Lung microvascular endothelial cell (primary cell): ENCODE measurements at places on chromosomes 6 and 20.

DNA sequence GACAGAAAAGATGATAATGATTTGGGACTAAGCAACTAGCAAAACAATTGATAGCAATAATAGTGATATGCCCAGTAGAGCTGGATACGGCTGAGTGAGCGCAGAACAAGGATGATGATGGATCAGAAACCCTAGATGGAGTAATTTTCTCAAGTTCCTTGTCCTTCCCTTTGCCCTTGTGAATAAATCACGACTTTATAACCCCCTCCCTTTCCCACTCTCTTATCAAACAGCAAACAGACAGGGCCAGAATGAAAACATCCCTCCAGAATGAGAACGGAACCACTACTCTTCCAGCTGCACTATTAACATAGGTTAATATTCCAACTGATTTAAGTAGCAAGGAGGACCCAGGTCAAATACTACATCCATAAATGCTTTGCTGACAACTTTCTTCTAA, 1.3 kb upstream of the MTFR2 start:
- no peak for DNase-seq

GRCh38 chr6:137761072-137761471, 106.0 kb upstream of the TNFAIP3 start:
- DNase-seq = no peak

GRCh38 chr20:36275011-36275410, 31.1 kb upstream of the DLGAP4 start:
- DNase-seq = no peak

GRCh38 chr6:111775145-111775922, 97.9 kb downstream of the FYN start:
- no peak for DNase-seq

- no peak for DNase-seq
These were observed 65.0 kb downstream of the FAM120B start for GRCh38 chr6:170371588-170371987.

DNA sequence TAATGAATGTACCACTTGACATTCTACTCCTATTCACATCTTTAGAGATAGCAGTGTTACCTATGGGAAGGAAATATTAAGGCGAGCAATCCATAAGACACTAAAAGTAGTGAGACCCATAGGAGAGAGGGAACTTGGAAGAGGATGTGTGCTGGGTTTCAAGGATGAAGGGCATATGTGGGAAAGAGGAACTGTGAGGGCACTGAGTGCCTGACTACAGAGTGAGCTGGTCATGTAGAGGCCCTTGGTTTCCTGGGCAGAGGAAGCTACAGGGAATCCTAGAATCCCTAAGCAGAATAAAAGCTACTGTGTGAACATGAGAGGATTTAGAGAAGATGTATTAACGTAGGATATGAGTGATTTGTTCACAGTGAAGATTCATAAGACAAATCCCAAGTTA, 262.8 kb downstream of the FARS2 start:
- no peak for DNase-seq

DNA sequence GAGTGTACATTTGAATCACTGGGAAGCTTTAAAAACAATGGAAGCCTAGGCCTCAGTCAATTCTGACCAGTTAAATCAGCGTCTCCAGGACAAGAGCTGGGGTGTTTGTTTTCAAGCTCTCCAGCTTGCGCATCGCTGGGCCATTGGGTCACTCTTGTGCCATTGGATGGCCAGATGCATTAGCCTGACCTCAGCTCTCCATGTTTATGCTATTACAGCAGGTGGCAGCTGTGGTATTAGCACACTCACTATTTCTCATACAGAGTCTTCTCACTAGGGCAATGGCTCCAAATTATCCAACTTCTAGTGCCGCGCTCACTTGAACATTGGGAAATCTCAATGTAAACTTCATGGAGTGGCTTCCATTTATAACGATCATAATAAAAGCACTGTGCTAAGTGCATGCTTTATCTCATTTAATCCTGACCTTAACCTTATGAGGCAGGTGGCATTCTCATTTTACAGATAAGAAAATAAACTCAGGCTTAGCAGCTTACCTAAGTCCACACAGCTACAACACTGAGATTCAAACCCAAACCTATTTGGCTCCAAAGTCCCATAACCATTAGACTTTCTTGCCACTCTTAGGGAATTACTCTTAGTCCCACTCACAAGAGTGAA, 108.8 kb downstream of the PPP1R14C start:
- no peak for DNase-seq

- no peak for DNase-seq
These were observed 151.5 kb upstream of the ATXN1 start for GRCh38 chr6:16912756-16913155.

DNA sequence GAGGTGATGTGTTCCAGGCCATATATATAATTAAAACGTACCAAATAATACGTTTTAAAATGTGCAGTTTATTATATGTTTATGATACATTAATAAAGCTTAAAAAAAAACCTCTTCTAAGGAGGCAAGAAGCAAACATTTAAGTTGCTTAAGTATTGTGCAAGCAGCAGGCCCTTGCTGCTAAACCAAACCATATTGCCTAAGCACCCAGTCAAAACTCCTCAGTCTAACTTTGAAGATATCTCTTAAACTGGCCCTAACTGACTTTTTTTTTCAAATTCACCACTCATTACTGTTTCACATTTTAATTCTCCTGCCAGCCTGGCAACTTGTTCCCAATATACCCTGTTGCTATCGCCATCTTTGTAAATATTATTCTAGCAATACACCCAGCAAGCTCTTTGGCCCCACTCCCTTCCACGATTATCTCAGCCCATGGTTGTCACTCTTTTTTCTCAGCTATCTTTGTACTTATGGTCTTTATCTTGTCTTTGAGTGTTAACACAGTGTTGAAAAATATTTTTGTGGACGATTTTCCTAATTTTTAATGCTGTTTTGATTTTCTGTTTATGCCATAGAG, 60.9 kb downstream of the C6orf58 start:
- no peak for DNase-seq

DNA sequence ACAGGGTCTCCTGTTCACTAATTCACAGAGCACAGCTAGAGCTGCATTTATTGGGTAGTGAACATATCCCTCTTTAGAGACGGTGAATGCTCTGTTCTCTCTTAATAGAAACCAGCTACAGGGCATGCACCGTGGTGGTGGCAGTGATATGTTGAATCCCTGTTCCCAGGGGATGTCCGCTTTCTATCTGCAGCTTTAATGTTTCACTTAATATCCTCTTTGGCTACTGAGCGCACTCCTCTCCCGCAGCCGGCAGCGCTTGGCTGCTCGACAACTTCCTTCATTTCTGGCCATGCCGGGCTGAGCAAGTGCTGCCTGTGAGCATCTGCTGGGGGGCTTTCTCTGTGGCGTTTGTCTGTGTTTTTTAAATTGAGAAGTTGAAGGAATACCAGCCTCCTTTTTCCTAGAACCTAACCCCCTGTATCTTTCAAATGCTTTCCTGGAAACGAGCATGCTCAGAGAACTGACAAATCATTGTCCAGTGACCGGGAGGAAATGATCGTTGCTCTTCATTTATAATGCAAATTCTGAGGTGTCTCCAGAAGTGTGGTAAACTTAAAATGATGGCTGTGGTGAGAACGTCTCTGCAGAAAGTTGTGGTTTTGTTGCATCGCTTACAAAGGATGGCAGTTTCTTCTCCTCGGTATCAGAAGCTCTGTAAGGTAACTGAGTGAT, 297.9 kb downstream of the UTRN start:
- peak; percentile 50 for DNase-seq

- no peak for DNase-seq
These were observed 33.2 kb upstream of the OCSTAMP start for GRCh38 chr20:46583411-46584214.
